ENCODE measurements at places on chromosomes 4 and X.
A peak's percentile ranks its signal among the peaks of the same experiment; 100 is the strongest.

DNA sequence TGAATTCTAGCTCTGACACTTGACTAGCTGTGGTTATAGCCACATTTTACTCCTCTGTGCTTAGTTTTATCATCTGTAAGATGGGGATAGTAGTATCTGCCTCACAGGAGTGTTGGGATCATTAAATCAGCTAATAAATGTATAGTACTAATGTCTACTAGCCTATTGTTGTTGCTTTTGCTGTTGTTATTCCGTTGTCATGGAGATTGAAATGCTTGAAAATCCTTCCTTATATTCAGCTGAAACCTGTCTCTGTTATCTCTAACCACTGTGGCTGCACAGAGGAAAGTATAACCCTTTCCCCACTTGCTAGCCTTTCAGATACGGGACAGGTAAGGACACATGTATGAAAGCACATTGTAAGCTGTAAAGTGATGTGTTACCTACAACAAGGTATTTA, 33.9 kb downstream of the CLCN5 start:
- DNase-seq: no peak

- no peak for DNase-seq
These were observed 201.0 kb upstream of the STK26 start for GRCh38 chrX:131821945-131822622.

DNA sequence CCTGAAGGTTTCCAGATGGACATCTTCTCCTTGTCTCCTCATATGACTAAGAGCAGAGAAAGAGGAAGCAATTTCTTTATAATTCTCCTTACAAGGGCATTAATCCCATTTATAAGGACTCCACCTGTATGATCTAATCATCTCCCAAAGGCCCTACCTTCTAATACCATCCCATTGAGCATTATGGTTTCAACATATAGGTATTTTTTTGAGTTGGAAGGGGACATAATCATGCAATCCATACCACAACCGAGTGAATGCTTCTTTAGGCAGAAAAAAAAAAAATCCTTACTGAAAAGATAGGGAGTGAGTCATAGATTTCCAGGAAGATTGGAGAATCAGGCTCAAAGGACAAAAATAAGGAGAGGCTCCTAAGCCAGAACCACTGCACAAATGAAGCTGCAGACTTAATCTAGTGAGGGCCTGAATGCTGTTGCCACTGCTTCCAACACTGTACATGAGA, 312.5 kb upstream of the HS3ST1 start:
- peak; percentile 32 for DNase-seq

DNA sequence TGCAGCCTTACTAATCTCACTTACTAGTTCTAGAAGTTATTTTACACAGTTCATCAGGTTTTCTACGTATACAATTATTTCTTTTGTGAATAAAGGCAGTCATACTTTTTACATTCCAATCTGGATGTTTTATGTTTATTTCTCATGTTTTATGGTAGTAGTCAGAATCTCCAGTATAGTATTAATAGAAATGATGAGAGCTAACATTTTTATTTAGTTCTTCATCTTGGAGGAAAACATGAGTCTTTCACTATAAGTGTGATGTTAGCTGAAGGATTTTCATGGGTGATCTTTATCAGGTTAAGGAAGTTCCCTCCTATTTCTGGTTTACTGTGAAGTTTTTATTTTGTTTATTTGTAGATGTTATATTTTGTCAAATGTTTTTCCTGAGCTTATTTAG, 256.1 kb upstream of the GIMD1 start:
- peak; percentile 47 for DNase-seq

GRCh38 chrX:129637217-129638109, 17.3 kb downstream of the APLN start:
- DNase-seq: peak; percentile 48

DNA sequence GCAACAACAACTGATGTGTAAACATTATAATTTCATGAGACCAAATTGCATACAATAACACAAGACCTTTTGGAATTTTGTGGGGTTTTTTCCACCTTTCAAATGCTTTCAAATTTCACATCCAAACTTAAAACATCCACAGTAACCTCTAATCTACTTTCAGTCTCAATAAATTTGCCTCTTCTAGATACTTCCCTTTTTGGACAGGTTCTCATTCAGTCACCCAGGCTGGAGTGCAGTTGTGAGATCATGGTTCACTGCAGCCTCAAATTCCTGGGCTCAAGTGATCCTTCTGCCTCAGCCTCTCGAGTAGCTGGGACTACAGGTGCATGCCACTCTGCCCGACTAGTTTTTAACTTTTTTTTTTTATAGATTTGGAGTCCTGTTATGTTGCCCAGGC, 556.6 kb downstream of the NLGN4X start:
- DNase-seq: no peak

- DNase-seq: peak; percentile 68
These were observed 30.6 kb upstream of the PLAC1 start for GRCh38 chrX:134688839-134689238.

- DNase-seq: no peak
These were observed 37.9 kb upstream of the GALNT7 start for GRCh38 chr4:173130687-173131086.

- DNase-seq: no peak
These were observed 42.0 kb downstream of the HPRT1 start for GRCh38 chrX:134501941-134502340.

GRCh38 chrX:70292788-70293187, 2.9 kb downstream of the KIF4A start:
- no peak for DNase-seq

DNA sequence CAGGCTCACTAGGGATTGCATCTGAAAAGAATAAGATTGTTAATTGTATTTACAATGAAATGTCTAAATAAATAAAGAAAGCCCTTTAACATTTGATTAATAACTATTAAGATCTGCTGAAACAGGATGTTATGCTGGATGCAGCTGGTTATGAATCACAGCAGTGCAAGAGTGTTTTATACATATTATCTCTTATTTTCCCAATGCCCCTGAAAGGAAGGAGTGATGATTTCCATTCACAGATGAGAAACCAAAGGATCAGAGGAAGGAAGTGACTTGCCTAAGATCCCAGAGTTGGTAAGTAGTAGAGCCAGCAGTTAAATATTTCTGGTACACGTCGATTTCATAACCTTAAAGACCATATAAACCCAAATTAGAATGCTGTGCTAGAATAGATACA, 76.3 kb upstream of the ARHGAP36 start:
- no peak for DNase-seq

DNA sequence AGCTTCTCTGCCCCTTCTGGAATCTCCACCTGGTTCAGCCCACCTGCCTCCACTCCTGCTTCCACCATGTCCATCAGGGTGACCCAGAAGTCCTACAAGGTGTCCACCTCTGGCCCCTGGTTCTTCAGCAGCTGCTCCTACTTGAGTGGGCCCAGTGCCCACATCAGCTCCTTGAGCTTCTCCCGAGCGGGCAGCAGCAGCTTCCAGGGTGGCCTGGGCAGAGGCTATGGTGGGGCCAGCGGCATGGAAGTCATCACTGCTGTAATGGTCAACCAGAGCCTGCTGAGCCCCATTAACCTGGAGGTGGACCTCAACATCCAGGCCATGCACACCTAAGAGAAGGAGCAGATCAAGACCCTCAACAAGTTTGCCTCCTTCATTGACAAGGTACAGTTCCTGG, 74.4 kb upstream of the ZXDA start:
- DNase-seq: no peak

DNA sequence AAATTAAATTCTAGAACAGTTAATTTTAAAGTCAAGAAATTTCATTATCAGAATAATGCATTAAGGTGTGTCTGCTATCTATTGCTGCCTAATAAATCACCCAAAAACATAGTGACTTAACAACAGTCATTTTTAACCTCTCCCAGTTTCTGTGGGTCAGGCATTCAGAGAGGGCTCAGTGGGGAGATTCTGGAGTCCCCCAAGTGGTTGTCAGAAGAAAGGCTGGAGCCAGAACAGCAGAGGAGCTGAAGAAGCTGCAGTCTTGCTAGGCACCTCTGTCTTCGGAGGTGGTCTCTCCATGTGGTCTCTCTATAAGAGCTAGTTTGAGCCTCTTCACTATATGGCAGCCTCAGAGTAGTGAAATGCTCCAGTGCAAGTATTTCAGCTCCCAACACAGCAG, 9.3 kb upstream of the HOPX start:
- DNase-seq: no peak

- no peak for DNase-seq
These were observed 31.0 kb downstream of the IRF2 start for GRCh38 chr4:184443318-184443717.

DNA sequence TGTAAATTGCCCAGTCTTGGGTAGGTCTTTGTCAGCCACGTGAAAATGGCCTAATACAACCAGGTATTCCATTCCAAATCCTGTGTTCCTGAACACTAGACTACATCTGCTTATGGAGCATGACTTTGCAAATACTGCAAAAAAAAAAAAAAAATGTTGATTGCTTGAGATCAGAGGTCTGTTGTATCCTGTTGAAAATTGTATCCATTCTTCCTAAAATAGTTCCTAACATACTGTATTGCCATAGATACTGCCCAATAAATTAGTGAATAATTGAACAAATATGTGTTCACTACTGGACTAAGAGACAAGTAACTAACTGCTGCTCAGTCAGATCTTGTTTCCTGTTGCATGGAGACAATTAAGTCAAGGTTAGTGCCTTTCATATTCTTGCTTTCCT, 164.3 kb upstream of the PABPC4L start:
- peak; percentile 75 for DNase-seq

GRCh38 chrX:25002661-25003020, 13.1 kb downstream of the ARX start:
- no peak for DNase-seq

- peak; percentile 98 for DNase-seq
These were observed 23.8 kb downstream of the NUDT6 start for GRCh38 chr4:122898370-122899150.

GRCh38 chr4:114287079-114287696, 307.7 kb upstream of the ARSJ start:
- no peak for DNase-seq
